Stimulated activated CD8-positive, alpha-beta memory T cell treated with anti-CD3 and anti-CD28 coated beads, Interleukin-2, amount 100 ng/mL, for 1 hour (primary cell): ENCODE measurements at places on chromosomes 11 and 22.

DNA sequence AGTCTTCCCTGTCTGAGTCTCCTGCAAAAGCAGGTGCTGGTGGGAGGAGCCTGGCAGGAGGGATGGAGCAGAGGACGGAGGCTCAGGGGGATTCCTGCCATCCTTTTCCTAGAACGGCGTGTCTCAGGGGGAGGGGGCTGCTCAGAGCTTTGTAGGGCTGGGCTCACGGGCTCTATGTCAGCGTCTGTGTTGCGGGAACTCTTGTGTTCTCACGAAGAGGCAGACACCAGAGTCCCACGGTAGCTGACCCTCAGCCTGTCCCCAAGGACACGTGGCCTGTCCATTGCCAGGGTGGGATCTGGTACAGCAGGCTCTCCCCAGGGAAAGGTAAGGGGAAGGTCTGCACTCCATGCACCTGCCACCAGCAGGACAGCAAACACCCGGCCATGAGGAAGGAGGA is 1505.2 kb downstream of the TBC1D22A start:
- DNase-seq: no peak

GRCh38 chr11:134086376-134086775 is 17.5 kb downstream of the JAM3 start:
- DNase-seq: no peak

- DNase-seq: no peak
These were observed 66.2 kb downstream of the HIPK3 start for GRCh38 chr11:33323421-33323820.

- no peak for DNase-seq
These were observed 7.7 kb upstream of the PRRG4 start for GRCh38 chr11:32821917-32822560.

DNA sequence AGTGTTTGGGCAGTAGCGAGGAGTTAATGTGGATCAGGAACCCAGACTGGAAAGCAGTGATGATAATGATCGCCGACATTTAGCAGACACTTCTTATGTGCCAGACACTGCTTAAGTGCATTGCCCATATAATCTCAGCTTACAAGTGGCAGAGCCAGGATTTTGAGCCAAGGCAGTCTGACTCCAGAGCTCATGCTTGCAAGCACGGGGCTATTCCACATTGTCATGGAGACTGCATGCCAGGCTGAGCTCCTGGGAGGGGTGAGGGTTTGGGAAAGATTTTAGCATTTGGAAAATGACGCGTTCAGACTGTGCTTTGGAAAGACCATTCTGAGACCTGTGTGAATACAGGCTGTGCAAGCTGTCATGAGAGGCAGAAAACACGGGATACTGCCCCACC is 302.7 kb downstream of the DDX10 start:
- no peak for DNase-seq

DNA sequence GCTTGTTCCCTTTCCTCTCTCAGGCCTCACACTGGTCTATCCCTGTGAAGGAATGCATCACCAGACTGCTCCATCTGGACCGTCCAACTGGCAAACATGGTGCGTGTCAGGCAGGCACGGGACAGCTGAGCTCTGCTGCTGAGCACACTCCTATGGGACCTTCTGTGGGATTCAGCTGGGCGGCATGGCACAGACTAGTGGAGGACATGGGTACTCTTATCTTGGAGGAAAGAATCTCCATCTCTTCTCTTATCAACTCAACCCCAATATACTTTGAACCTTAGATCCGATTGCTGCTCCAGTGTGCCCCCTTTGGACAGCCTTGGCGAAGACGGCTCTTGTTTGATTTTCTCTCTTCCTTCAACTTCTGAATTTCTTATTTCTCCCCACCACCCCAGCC is 593.6 kb downstream of the ETS1 start:
- DNase-seq: no peak

GRCh38 chr11:107716884-107717532 is 5.2 kb upstream of the SLN start:
- no peak for DNase-seq

- DNase-seq: no peak
These were observed 25.2 kb downstream of the GRAP2 start for GRCh38 chr22:39925909-39926679.

- DNase-seq: no peak
These were observed 5.1 kb upstream of the INTS4 start for GRCh38 chr11:77999446-78000030.

GRCh38 chr22:37564111-37564711 is 3.9 kb downstream of the CDC42EP1 start:
- DNase-seq: no peak

GRCh38 chr22:39475902-39476301 is 19.1 kb downstream of the MGAT3 start:
- no peak for DNase-seq

DNA sequence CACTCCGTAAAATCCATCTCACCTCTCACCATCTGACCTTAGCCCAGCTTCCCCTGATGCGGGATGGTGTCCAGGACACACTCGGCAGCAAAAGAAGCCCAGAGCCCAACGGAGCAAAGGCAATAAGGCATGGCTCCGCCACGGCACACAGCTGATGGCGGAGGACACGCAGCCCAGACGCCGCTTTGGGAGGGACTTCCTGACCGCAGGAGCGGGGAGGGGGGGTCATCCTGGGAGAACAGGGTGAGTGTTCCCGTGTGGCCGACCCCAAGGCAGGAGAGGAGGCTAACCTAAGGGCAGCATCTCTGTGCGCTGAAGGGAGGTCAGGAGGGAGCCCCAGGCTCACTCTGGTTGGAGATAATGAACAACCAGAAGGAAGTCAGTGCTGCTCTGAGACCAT is 71.3 kb downstream of the TRMU start:
- DNase-seq: no peak

GRCh38 chr11:64362339-64362738 is 3.4 kb downstream of the RPS6KA4 start:
- no peak for DNase-seq

GRCh38 chr22:45861259-45861658 is 115.7 kb downstream of the WNT7B start:
- no peak for DNase-seq

DNA sequence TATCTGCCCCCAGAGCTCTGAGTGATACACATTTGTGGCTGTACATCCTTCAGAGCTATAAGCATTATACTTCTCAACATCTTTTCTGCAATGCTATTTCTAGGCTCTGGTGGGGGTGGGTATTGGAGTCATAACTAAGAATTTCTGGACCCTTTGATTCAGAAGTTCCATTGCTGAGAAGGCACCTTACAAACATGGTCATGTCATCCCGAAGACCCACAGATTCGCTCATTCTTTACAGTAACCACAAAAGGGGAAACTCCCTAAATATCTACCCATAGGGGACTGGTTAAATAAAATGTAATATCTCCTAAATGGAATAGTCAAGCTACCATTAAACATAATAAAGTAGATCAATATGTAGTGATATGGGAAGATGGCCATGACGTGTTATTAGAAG is 98.8 kb downstream of the PRR5L start:
- DNase-seq: no peak

- no peak for DNase-seq
These were observed 18.4 kb downstream of the TNKS1BP1 start for GRCh38 chr11:57306161-57306876.

- no peak for DNase-seq
These were observed 8.0 kb downstream of the CSDC2 start for GRCh38 chr22:41568811-41569210.

DNA sequence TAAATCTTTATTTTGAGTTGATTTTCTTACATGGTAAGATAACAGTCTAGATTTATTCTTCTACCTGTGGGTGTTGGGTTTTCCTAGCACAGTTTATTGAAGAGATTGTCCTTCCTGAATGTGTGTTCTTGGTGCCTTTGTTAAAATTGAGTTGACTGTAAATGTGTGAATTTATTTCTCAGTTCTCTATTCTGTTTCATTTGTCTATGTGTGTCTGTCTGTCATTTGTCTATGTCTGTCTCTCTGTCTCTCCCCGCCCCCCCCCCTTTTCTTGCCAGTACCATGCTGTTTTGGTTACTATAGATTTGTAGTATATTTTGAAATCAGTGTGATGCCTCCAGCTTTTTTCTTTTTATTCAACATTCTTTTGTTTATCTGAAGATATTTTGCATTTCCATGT is 114.7 kb upstream of the SERPIND1 start:
- DNase-seq: no peak

- no peak for DNase-seq
These were observed 116.0 kb upstream of the DDI1 start for GRCh38 chr11:103920449-103920848.

DNA sequence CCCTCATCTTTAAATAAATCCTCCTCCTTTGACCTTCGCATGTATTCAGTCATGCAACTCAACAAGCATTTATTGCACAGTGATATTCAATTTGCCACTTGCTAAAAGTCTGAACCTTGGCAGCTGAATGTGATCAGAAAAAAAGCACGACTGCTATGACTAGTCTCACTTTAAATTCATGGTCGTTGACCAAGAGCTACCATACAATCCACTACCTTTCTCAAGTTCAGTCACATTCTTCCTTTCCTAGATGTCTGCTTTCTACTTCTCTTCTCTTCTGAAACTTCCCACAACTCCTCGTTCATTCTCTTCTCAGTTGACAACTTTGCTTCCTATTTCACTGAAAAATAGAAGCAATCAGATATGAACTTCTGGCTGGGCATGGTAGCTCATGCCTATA is 2.0 kb upstream of the SAA1 start:
- DNase-seq: no peak

GRCh38 chr11:88508759-88509581 is 171.4 kb upstream of the CTSC start:
- no peak for DNase-seq
